NCI-H187 treated with DMSO at 0.1 percent for 48 hours (cell line): ENCODE measurements at places on chromosomes 7 and 10.

DNA sequence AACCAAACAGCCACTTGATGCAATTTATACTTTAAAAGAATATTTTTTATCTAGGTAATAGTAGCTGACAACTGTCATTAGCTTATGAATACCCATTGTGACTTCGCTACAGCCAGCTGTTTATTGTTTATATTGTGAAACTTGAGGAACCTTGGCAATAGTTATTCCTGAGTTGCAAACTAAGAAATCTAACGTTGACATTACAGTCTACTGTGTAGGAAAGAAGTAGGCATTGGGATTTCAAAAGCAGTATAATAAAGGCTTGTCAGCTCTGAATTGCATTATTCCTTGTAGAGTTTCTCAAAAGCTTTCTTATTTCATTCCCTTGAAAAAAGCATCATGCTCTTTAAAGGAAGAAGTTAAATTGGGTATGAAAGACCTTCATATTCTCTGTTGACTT, 42.7 kb upstream of the OIT3 start:
- DNase-seq = no peak

- no peak for DNase-seq
Measured at GRCh38 chr10:44662051-44662450, 249.1 kb upstream of the TMEM72 start.

- DNase-seq = no peak
Measured at GRCh38 chr10:11573497-11573896, 38.0 kb downstream of the USP6NL start.

- DNase-seq = no peak
Measured at GRCh38 chr10:79111846-79112614, 43.3 kb downstream of the ZMIZ1 start.

DNA sequence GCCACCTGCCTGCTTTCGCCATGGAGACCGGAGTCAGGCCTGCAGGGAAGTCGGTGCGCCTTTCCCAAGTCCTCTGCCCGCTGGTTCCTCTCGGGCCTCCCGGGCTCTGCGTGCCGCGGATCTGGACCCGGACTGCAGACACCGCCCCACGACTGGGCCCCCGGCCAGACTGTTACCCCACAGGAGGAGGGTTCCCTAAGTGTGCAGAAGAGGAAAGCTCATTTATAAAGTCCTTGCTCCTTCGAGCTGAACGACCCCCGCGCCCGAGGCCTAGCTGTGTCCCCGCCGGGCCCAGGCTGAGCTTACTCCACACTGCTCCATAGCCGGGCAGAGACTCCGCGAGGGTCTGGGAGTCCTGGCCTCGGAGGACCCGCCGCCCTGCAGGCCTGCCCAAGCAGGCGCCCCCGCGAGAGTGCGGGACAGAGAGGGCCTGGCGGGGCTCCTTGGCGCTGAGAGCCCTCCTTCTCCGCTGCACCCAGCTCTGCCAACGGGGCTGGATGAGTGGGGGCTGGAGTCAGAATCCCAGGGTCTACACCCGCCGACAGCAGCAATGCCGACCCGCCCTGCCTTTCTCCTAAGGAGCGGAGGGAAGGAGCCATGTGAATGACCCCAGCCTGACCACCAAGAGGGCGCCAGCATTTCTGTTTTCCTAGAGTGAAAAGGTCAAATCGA, 8.3 kb downstream of the EN2 start:
- DNase-seq = no peak

- no peak for DNase-seq
Measured at GRCh38 chr10:35640951-35641675, 983 bp downstream of the FZD8 start.

GRCh38 chr7:136925044-136925443, 56.6 kb downstream of the CHRM2 start:
- no peak for DNase-seq

DNA sequence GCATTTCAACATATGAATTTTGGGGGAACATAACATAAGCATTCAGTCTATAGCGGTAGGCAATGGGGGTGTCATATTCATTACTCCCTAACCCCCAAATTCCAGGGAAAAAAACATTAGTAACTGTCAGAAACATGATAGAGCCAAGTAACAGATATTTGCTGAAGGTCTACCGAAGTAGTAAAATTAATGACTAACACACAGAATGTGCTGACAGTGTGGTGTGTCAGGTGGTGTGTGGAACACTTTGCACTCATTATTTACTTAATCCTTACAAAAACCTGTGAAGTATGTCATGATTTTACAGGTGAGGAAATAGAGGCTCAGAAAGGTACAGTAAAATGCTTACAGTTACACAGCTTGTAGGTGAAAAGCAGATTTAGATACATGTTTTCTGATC, 85.4 kb upstream of the RHOBTB1 start:
- DNase-seq = no peak

- DNase-seq = no peak
Measured at GRCh38 chr10:62426086-62426485, 51.9 kb downstream of the ZNF365 start.

DNA sequence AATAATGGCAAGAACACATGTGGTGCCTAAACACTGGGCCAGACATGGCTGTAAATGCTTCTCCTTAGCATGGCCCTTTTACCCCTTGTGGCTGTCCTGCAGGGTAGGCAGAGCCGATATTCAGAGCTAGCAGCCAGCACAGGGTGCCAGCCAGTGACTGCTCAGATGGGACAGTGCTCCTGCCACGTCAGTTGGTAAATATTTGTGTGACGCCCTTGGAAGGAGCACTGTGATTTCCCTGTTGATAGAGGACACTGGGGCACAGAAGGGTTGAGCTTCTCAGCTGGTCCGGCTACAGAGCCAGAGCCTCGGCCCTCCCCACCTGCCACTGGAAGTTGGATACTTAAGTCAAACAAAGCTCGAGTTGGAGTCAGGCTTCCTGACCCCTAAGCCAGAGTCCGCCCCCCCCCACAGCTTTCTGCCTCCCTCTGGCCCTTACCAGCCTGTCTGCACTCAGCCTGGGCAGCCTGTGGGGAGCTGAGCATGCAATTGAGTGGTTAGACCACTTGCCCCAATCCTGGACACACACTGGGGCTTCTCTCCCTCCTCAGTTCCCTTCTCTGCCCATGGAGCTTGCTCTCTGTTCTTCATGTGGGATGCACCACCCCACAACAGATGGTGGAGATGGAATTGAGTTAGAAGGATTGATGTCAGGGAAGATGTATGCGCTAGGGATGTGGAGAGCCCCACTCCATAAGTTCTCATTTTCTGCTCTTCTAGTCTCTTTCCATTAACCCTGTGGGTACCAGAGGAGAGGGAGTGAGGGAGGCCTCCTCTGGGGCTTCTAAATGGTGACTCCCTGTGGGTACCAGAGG, 350.8 kb downstream of the PLXNA4 start:
- no peak for DNase-seq

DNA sequence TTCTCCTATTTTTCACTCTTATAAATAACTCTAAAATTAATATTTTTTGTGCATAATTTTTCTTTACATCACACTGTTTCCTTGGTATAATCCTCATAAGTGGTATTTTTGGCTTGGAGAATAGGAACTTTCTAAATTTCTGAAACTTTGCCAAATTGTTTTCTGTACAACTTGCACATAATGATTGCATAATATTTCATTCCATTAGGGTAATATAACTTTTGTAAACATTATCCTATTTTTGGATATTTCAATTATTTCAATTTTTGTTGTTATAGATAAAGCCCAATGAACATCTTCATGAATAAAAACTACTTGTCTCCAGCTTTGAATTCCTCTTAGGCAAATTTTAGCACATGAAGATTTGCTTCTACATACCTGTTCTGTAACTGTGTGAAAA, 135.9 kb downstream of the ELAPOR2 start:
- no peak for DNase-seq

DNA sequence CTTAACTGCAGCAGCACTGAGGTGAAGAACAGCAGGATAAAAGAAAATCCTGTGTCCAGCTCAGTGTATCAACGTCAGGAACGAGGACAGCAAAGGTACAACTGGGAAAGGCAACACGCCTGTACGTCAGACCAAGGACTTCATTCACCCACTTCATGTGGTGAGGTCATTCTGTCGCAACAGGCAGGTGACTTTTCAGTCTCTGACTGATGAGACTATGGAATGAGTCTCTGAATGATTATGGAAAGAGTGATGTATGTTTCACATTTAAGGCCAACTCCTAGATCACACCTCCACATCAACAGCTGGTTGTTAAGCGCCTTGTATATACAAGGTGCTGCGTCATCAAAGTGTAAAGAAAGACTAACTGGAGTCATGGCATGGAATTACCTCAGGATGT, 297.6 kb upstream of the SP8 start:
- DNase-seq = no peak

DNA sequence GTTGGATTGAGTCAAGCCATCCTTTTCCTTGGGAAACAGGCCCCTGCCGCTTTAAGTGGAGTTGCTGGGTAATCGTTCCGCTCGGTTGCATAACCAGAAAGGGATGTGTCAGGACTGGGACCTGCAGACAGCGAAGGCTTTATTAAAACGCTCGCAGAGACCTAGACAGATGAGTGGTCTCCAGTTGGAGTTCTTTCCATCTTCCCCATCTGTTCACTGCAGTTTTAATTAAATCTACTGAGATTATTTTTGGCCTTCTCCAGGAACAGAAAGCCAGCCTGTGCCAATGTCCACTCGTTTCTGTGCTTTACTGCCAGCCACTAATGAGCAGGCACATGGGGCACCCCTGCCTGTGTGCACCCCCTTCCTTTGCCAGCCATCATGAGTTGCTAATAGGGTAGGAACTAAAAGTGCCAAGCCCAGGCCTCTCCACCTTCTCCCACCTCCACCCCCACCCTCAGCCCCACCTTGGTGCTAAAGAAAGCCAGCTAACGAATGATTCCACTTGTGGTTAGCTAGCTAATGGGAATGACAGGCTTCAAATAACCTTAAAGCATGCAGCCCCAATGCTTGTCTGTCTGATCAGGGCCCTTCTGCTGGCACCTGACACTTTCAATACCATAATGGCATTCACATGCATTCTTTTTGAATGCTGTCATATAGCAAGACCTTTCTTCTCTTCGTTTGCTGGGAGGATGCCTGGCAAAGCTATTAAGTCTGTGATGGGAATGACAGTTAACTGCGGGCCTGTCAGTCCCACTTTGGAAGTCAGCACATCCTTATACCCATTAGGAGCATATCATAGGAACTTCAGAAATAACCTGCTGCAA, 556.8 kb upstream of the GALNT17 start:
- DNase-seq = peak; percentile 71

- DNase-seq = no peak
Measured at GRCh38 chr7:442457-442856, 77.2 kb downstream of the PDGFA start.

DNA sequence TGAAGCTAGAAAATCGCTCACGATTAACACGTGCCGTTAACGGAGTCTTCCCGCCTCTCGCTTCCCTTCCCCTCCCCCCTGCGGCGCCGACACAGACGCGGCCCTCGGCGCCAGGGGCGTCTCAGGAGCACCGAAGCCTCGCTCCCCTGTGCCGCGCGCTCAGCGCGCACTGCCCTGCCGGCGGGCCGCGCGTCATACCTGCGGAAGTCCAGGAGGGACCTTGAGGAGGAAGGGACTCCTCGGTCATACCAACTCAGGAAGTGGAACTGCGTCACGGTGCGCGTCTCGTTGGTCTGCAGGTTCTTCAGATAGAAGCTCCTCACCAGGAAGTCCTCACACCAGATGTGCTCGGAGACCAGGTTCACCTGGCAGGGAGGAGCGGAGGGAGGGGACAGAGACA, 239.6 kb downstream of the DNAJB6 start:
- DNase-seq = no peak

DNA sequence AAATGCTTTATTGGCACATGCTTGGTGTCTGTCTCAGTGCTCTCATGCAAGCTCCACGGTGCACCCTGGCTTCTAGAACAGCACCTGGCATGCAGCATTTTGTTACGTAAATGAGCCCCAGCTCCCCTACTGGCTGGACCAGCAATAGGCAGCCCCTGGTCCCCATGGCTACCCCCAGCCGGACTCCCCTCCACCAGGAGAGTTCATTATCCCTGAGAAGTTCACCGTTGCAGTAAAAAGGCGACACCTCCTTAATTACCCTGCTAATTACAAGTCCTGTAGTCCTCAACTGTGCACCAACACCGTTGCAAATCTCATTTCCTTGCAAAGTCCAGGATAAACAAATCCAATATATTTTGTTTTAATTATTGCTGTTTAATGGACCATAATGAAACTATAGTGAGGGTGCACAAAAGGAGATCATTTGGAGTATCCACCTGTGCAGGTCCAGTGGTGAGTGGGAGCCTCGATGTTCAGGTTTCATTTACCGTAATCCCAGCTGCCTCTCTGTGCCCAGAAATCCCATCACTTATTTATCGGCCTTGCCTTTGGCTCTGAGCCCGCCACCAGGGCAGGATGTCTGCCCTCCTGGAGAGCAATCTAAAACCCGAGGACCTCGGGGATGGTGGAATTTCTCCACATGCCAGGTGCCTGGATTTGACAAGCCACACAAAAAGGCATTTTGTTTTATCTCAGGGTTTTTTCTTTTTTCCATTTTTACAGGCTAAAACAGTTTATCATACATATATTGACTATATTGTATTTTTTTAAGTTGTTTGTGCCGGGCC, 12.8 kb upstream of the DRGX start:
- DNase-seq = no peak

GRCh38 chr7:108584211-108584610, 14.5 kb downstream of the DNAJB9 start:
- DNase-seq = no peak

DNA sequence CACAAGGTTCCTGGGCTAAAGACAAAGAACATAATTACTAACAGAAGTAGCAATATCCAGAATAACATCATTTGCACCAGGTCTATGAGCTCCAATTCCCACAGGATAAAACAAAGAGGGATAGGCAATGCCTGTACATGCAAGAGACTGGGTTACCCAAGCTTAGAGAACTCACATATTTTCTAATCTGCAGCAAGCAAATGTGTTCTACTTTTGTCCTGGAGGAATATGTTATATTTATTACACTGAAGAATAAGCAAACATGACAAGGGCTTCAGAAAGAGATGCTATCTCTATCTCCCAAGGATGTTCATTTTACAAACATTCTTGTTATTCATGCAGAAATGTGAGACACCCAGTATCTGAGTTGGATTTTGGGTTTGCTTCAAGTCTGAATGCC, 118.6 kb downstream of the MDFIC start:
- DNase-seq = no peak

- DNase-seq = no peak
Measured at GRCh38 chr7:70953796-70954195, 178.1 kb upstream of the GALNT17 start.

DNA sequence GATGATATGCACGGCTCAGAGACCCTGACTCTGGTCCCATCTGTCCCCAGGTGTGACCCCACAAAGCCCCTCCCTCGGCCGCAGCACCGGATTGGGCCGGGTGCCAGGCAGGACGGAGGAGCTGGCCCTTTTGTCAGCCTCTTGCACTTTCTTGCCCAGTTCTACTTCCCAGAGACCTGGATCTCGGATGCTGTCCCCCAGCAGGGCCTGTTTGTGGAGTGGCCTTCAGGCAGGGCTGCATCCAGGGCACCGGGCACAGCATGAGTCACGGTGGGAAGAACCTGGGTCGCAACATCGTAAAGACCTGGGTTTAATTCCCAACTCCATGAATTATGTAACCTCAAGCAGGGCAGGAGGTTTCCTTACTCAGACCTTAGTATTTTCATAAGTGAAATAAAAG, 158.4 kb upstream of the SH2B2 start:
- no peak for DNase-seq

- no peak for DNase-seq
Measured at GRCh38 chr7:142790056-142790455, 19.3 kb downstream of the PRSS2 start.

GRCh38 chr7:1659696-1660095, 10.4 kb upstream of the ELFN1 start:
- DNase-seq = no peak
